ENCODE measurements at places on chromosomes 5 and 9.

DNA sequence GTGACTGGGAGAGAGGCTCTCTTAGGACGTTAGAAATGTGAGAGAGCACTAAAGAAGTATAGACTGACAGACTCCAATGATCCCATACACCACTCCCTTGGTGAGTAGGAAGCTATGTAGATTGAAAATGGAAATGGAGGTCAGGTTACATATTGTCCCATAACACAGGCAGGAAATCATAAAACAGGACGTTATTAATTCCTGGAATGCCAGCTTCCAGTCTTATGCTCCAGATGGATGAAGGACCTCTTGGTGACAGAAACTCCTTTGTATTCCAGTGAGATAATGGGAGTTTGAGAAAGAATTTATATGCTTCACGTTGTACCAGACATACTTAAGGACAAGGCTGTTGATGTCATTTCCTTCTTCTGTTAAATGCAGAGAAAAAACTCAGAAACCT lies 338.2 kb upstream of the ITGA1 start:
- DNase-seq: no peak

GRCh38 chr5:112738191-112738560 lies 491 bp downstream of the APC start:
- DNase-seq: peak; percentile 40

DNA sequence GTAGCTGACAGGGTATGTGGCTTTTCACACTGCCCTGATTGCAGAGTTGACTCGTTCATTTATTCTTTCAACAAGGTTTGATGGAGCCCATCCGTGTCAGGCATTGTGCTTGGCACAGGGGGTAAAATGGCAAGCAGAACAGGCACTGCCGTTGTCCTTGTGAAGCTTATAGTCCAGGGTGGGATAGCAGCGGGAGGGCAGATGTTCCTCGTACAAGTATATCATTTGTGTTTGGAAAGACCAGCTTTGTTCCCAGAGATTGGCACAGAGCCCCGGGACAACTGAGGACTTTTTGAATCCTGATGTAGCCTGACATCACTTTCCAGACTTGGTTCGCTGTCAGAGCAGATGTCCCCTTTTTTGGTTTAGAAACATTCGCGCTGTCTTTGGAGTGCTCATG lies 50.9 kb downstream of the MVB12B start:
- no peak for DNase-seq

DNA sequence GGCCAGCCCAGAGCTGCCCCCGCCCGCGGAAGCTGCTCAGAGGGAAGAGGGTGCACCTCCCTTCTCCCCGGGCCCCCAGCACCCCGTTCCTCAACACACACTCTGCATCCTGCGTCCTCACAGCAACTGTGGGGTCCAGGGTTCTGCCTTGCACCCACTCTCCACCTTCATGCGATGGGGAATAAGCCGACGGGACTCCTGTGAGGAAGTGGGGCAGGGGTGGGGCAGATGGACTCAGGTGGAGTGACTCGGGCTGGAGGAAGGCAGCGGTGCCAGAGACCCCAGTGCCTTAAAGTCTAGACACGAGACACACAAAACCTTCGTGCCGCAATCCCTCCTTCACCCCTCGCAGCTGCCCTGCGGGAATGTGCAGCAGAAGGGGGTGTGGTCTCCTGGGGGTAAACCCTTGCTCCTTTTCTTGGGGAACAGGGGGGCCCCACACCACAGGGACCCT lies 8.6 kb downstream of the BRD3 start:
- no peak for DNase-seq

DNA sequence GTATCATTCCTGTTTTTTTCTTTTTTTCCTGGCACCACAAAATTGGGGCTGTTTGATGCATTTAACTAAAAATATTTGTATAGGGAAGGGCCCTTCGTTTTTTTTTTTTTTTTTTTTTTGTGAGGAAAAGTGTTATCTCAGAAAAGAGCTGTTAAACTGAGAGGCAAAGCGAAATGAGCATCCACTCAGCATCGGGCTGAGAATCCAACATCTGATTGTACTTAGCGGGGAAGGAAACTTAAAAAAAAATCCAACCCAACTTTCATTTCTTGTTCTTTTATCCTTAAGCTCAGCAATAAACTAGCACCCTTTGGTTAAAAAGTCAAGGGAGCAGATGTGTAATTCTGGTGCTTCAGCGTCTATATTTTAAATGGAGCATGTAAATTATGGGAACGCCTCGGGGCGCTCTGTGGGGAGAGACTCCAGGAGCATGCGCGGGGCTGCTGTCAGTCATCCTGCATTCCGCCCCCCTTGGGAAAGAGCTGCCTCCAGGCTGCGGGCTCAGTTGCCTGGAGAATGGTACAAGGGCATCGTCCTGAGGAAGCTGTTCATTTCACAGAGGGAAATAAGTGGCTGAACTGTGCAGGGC lies 33.3 kb downstream of the DMRT2 start:
- DNase-seq: peak; percentile 70

GRCh38 chr9:80492221-80492620 lies 920.5 kb downstream of the TLE4 start:
- no peak for DNase-seq

- no peak for DNase-seq
Measured at GRCh38 chr9:100027543-100027942, 71.3 kb downstream of the ERP44 start.

DNA sequence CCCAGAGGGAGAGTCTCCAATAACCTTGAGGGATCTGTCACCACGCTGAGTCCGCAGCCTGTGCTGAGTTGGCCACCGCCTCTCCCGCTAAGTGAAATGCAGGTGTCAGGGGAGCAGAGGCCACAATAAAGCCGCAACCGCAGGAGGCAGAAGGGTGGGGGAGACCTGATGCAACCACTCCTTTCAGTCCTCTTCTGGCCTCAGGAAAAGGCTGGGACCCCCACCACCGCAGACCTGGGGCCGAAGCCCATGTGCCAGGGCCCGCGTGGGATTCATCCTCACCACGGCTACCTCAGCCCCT lies 576 bp downstream of the MAP1B start:
- no peak for DNase-seq

- DNase-seq: peak; percentile 16
Measured at GRCh38 chr9:81687521-81688261, 1.7 kb downstream of the TLE1 start.

GRCh38 chr5:73154208-73155006 lies 18.6 kb upstream of the TMEM174 start:
- DNase-seq: no peak

GRCh38 chr9:98532147-98532546 lies 176.6 kb downstream of the GABBR2 start:
- DNase-seq: no peak

- DNase-seq: no peak
Measured at GRCh38 chr9:95089257-95090022, 228.1 kb downstream of the FANCC start.

GRCh38 chr9:102499468-102499867 lies 495.7 kb upstream of the CYLC2 start:
- DNase-seq: no peak

DNA sequence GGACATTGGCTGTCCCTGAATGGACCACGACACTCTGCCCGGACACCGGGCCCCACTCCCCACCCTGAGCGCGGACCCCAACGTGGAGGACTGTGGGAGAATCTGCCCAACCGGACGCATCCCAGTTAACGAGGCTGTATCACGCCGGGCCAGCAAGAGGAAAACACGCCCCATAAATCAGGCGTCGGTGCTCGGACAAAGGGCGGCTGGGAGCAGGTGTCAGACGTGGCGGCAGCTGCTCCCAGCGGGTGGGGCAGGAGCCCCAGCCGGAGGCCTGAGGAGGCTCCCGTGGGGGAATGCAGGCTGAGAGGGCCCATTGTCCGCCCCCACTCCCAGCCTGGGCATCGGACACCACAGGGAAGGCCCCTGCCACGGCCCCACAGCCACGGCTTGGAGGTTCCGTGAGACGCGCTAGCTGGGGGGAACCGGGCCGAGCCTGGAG lies 19.2 kb downstream of the NOTCH1 start:
- DNase-seq: peak; percentile 71

DNA sequence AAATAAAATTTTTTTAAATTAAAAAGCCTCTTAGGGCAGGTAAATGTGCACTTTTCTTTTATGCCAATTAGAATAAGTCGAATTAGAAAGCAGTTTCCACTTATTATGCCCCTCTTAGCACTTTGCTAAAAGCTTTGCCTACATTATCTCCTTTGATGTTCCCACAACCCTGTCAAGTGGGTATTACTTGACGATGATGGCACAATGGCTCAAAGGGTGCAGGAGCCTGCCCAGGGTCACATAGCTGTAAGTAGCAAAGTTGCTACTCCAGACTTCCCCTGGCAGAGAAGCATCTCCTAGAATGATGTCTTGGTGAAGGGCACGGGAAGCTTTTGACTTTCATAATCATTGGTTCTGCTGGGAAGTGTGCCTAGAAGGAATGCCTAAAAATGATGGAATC lies 18.4 kb upstream of the IQGAP2 start:
- no peak for DNase-seq

DNA sequence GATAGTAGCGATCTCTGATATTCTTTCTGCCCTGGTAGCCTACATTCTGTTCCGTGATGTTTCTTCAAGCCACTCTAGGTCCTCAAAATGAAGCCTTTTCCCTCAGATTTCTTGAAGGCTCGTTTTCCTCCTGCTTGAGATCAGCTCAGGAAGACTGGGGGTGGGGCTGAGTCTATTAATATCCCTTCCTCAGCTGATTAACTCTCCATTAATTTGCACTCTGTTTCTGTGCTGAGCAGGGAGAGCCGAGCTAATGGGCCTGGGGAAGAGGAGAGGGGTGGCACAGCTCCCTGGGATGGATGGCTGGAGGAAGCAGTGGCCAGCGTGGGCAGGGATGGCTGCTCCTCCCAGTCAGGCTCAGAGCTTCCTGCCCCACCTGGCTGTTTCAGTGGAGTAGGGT lies 93.3 kb downstream of the PPARGC1B start:
- DNase-seq: no peak

GRCh38 chr9:128136816-128137793 lies 9.6 kb upstream of the PTGES2 start:
- DNase-seq: no peak

DNA sequence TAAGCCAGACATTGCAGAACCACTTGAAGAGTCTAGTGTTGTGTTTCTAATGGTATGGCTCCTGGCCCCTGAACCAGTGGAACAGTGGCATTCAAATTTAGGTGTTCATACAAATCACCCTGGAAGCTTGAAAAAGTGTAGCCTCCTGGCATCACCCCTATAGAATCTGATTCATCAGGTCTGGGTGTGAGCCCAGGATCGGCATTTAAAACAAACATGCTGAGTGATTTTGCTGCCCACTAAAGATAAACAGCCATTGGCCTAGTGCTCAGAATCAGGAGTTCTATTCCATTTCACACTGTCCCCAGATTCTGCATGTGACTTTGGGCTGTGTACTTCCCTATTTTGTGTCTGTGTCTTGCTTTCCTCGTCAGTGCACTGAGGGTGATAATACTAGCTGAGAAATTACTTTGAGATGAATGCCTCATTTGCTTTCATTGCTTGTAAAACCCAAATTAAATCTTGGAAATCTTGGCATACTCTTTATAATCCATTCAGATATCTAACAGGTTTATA lies 241.5 kb upstream of the CLINT1 start:
- DNase-seq: no peak

- DNase-seq: no peak
Measured at GRCh38 chr5:115583474-115583873, 18.8 kb downstream of the TICAM2 start.

GRCh38 chr5:174491761-174492350 lies 232.5 kb upstream of the MSX2 start:
- no peak for DNase-seq

DNA sequence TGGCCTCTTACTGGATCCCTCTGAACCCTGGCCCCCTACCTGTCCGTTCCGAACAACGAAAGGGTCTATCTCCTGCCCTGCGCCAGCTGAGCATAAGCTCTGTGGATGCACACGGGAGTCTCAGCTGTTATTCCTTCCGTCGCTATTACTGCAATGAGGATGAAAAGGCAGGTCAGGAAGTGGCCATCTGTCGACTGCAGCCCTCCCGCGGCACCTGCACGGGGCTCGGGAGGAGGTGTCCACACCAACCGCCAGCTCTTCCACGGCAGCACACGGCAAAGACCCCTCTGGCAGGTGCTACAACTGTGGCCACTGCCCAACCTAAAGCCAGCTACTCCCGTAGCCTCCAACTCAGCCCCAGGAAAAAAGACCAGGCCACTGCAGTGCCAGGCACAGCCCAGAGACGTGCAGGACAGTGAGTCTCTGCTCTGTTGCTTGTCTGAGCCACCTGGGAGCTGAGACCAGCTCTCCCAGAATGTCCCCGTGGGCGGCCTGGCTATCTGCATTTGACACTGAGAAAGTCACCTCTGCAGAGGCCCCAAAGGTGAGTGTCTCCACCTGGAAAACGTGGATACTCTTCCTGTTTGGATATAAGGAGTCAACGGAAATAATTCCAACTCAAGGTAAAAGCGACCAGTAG lies 19.1 kb downstream of the CAMSAP1 start:
- DNase-seq: peak; percentile 69

DNA sequence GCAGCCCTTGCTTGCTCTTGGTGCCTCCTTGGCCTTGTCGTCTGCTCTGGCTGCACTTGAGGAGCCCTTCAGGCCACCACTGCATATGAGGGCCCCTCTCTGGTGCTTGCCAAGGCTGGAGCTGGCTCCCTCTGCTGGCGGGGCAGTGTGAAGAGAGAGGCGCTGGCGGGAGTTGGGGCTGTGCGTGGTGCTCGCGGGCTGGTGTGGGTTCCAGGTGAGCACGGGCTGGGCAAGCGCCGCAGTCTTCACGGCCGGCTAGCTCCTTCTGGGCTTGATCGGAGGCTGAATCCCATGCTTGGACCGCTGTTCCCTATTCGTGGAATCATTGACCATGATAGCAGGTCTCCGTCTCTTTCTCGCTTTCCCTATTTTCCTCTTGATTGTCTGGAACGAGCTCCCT lies 56.5 kb downstream of the XRCC4 start:
- no peak for DNase-seq

- no peak for DNase-seq
Measured at GRCh38 chr9:131100445-131100844, 4.1 kb downstream of the AIF1L start.

- DNase-seq: no peak
Measured at GRCh38 chr9:130180516-130180915, 8.3 kb downstream of the NCS1 start.

DNA sequence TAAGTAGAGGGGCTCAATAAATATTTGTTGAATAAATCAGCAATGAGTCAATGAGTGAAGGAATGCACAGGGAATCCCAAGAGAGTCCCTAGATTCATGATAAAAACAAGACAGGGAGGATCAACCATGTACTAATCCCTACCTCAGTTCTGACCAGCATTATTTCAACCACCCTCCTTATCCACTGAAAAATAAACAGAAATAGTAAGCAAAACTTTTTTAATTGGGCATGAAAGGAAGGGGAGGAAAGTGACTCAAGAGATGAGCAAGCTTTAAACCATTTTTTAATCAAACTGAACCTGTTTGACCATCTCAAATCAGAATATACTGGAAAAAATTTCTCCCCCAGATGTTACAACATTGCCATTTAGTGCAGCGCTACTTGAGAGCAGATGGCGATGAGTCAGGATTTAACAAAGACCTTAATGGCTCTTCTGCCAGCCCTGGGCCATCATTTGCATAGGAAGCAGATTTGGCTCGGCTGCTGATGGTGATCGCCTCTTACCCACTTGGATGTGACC lies 194.8 kb upstream of the SLC30A5 start:
- DNase-seq: peak; percentile 93

- DNase-seq: no peak
Measured at GRCh38 chr9:86077276-86077675, 22.1 kb downstream of the GOLM1 start.

- peak; percentile 23 for DNase-seq
Measured at GRCh38 chr5:141182248-141182647, at the start of gene PCDHB16. Gene PCDHB16 (plus strand): TSS chr5:141182387. CDS start chr5:141182560, 173 bp downstream.

GRCh38 chr5:144712090-144712489 lies 541.4 kb downstream of the KCTD16 start:
- DNase-seq: no peak

- no peak for DNase-seq
Measured at GRCh38 chr9:81497091-81497490, 192.3 kb downstream of the TLE1 start.
